ENCODE measurements at places on chromosomes 1 and 21.

GRCh38 chr1:36455386-36455785 lies 5.1 kb upstream of the OSCP1 start:
- no peak for DNase-seq

- DNase-seq, result no peak
These were observed 5.9 kb upstream of the VCAM1 start for GRCh38 chr1:100713626-100714025.

GRCh38 chr1:224623743-224624333 lies 7.7 kb downstream of the CNIH3 start:
- peak; percentile 61 for DNase-seq

DNA sequence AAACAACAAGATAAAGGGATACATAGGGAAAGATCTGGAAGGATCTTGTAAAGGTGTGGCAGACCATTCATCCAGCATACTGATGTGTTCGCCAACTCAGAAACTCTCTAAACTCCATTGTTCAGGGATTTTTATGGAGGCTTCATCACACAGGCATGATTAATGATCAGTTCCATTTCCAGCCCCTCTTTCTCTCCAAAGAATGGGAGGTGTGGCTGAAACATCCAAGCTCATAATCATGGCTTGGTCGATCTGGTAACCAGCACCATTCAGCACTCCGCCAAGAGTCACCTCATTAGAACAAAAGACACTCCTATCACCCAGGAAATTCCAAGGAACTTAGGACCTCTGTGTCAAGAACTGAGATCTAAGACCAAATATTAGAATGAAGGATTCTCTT lies 180.6 kb upstream of the RNPC3 start:
- DNase-seq, result no peak

GRCh38 chr1:170044187-170044586 lies 30.3 kb downstream of the KIFAP3 start:
- DNase-seq, result no peak

- DNase-seq, result no peak
These were observed 51.0 kb upstream of the EFHD2 start for GRCh38 chr1:15358565-15359133.

GRCh38 chr1:54815086-54815876 lies 14.2 kb upstream of the TTC22 start:
- DNase-seq, result no peak

- DNase-seq, result no peak
These were observed 32.8 kb upstream of the AJAP1 start for GRCh38 chr1:4621646-4622045.

DNA sequence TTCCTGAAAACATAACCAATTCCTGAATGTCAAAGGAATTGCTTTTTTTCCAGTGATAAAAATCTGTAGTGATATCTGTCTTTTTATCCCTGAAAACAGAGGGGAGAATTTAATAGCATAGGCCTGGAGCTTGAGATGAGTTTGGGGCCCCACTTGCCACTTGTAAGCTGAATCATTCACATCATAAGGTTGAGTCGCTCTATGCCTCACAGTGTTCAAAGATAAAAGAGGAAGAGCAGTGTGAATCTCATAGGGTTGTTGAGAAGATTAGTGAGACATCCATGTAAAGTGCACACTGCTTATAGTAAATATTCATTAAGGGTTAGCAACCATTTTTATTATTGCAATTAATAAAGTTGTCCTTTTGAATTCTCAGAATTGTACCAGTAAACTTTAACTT lies 271.3 kb downstream of the DNM3 start:
- no peak for DNase-seq

- no peak for DNase-seq
These were observed 21.3 kb upstream of the UMODL1 start for GRCh38 chr21:42049578-42050430.

- DNase-seq, result no peak
These were observed 128.3 kb downstream of the ELAVL4 start for GRCh38 chr1:50237056-50237455.

DNA sequence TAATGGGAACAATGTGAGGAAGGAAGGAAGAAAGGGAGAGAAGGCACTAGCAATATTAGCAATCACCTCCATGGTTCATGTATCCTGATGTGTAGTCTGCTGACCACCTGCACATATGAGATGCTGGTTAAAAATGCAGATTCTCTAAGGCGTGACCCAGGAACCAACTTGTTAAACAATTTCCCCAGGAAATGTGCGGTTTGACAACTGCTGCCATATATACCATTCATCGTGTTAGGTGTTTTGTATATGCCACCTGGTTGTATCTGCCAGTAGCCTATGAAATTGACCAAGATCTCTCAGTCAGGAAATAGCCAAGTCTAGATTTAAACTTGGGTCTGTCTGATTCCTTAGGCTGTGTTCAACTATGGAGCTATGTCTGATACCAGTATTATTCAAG lies 4.1 kb downstream of the SEMA4A start:
- no peak for DNase-seq

- no peak for DNase-seq
These were observed 4.2 kb downstream of the LGR6 start for GRCh38 chr1:202197653-202198365.

GRCh38 chr1:18041102-18041501 lies 66.5 kb upstream of the IGSF21 start:
- DNase-seq, result no peak

GRCh38 chr1:10339815-10340214 lies 59.0 kb upstream of the PGD start:
- no peak for DNase-seq

- DNase-seq, result no peak
These were observed 135.0 kb upstream of the COL6A1 start for GRCh38 chr21:45846373-45847160.

GRCh38 chr1:84174051-84174556 lies 30.0 kb downstream of the PRKACB start:
- no peak for DNase-seq

DNA sequence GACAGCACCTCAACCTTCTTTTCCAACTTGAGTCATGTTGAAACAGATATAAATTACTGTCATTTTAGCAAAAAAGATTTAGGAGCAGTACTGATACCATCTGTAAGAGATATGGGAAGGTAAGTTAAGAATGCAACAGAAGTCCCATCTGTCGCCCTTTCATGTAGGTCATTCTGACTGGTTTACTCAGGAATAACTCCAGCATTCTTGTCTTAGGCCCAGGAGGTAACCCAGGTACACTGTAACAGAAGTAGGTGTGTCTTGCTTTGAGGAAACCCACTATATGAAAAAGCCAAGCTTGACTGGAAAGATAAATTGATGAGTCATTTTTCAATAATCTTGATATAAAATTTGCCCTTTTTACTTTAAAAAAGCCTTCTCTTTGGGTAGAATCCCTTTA lies 35.4 kb downstream of the PGM1 start:
- no peak for DNase-seq

DNA sequence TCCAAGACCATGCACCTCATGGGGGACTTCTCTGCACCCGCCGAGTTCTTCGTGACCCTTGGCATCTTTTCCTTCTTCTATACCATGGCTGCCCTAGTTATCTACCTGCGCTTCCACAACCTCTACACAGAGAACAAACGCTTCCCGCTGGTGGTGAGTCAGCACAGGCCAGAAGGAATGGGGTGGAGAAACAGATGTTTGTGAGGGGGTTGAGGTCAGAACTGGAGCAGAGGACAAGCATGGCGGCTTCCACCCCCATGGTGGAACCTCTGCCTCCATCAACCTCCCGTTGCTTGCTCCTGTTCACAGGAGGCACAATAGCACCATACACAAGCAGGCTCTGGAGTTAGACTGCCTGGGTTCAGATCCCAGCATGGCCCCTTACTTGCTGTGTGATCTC lies 6.9 kb upstream of the ATXN7L2 start:
- no peak for DNase-seq

DNA sequence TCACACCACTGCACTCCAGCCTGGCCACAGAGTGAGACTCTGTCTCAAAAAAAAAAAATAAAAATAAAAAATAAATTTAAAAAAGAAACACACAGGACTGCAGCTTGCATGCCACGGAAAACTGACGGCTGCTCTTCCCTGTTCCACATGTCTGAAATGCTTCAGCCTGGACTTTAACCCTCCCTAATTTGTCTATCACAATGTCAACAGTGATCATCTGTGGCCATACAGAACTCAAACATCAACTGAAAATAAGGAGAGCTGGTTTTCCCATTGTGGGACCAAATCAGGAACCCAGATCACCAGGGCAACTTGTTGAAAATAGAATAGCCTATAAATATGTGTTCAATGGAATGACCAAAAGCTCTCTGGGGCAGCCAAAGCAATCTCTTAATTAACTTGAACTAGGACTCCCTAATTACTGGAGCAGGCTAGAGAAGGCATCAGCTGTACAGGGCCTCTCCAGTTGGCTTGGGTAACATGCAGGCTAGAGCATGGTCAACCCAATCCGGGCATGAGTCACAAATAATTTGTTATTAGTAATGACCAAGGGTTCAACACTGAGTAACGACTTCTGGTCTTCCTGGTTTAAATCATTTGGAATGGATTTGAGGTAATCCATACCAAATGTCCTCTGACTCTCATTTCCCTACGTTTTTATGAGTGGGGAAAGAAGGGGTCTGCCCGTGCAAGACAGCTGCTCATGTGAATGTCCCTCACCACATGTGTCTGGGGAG lies 62.7 kb upstream of the KAZN start:
- DNase-seq, result no peak

DNA sequence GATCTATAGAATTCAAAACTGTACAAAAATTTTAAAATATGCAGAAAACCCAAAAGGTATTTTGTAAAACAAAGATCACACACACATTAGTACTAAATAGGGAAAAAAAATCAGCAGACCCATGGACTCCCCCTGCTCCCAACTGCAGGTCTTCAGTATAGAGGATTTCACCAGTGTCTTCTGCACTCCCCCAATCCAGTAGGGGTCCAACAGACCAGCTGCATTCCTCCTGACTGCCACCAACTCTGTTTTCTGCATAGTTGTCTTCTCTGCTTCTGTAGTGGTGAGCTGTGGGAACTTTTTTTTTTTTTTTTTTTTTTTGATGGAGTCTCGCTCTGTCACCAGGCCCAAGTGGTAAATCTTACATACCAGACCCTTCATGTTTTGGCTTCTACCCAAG lies 21.9 kb downstream of the CLCA2 start:
- DNase-seq, result no peak

DNA sequence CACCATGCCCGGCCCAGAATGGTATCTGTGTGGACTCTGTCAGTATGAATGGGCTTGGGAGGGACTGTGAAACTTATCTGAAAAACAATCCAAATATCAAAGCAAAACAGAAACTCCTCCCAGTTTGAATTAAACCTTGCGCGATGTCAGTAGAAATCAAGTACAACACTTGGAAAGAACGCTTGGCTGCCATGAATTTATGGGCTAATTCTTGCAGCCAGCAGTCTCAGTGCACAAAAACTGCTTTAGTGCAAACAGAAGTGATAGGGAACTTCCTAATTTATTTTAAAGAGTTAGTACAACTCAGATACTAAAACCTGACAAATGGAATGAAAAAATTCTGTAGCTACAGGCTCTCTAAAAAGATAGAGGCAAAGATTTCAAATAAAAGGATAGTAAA lies 8.5 kb downstream of the CLCA1 start:
- no peak for DNase-seq

GRCh38 chr1:175417316-175417715 lies 224.7 kb upstream of the KIAA0040 start:
- no peak for DNase-seq

DNA sequence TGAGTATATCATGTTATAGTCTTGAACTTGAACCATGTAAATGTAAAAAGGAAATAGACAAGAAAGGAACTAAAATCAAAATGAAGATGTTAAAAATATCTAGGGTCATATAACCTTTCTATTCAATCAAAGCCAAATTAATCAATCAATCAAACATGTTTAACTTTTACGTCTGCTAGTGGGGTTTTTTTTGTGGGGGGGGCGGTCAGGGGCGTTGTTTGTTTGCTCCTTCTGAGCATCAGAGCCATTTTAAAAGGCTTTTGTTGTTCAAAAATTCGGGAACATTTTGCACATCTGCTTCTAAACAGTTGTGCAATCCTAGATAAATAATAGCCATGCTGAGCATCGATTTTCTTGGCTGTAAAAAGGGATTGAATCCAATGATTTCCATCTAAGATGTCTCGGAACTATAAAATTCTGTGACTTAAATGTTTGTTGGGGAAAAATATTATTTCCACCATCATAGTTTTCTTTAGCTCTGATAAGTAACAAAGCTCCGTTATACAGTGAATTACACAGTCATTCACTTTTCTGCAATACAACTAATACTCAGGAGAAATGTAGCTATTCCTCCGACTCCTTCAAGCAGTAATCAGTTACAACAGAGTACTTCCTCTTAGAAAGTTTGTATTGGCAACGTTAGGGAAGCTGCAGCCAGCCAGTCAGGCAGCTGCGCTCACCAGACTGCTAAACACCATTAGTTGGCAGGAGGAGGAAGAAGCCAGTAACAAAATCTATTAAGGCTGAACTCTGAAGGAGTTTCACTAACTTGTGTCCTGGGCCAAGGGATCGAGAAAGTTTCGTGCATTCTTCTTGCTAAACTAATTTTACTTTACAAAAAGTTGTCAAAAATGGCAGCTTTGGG lies 2.2 kb downstream of the SPATA6 start:
- no peak for DNase-seq

- DNase-seq, result no peak
These were observed 40.8 kb upstream of the A3GALT2 start for GRCh38 chr1:33361532-33362235.

- no peak for DNase-seq
These were observed 9.8 kb downstream of the RPS6KC1 start for GRCh38 chr1:213060836-213061235.

DNA sequence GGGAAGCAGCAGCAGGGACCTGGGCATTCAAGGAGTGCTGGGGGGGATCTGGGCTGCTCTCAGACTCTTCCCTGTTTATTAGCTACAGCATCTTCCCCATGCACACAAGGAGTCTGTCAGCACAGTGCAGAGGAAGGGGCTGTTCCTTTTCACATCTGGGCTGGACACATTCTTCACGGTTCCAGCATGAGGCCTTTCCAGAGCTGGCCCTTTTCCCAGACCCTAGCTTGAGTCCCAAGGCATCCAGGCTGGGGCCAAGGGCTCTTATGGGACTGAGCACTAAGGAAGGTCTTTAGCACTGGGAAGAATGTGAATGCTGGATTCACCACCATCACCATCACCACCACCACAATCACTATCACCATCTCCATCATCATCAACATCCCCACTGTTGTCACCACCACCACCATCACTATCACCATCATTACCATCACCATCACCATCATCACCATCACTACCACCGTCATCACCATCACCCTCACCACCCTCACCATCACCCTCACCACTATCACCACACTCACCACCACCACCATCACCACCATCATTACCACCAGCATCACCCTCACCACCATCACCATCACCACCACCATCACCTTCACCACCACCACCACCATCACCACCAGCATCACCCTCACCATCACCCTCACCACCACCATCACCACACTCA lies 28.4 kb downstream of the PARK7 start:
- DNase-seq, result no peak

GRCh38 chr1:118948846-118949245 lies 39.3 kb downstream of the TBX15 start:
- no peak for DNase-seq

GRCh38 chr1:247335882-247336281 lies 4.2 kb upstream of the ZNF496 start:
- DNase-seq, result no peak

- DNase-seq, result no peak
These were observed 166.1 kb downstream of the PLA2G4A start for GRCh38 chr1:186994897-186995296.

GRCh38 chr1:218971156-218971555 lies 202.5 kb upstream of the LYPLAL1 start:
- DNase-seq, result no peak
